ENCODE measurements at places on chromosomes 5 and 9.

GRCh38 chr9:134438195-134438788 lies 112.0 kb downstream of the RXRA start:
- no peak overlapping the region for H3K4me3 ChIP-seq
- H3K4me1 ChIP-seq, result peaks cover 4% of the 10 kb centered on the region
- no peak for DNase-seq
- H3K36me3 ChIP-seq, result peaks cover 2% of the 10 kb centered on the region

- H3K27me3 ChIP-seq, result no peaks in the 10 kb centered on the region
- no peak overlapping the region for H3K27ac ChIP-seq
- no peak overlapping the region for H3K4me3 ChIP-seq
- peaks cover 21% of the 10 kb centered on the region for H3K4me1 ChIP-seq
Observed at GRCh38 chr9:7790022-7790818, 9.4 kb downstream of the DMAC1 start.

- peaks cover 8% of the 10 kb centered on the region for H3K4me1 ChIP-seq
- H3K4me3 ChIP-seq, result no peak overlapping the region
- no peak overlapping the region for H3K27ac ChIP-seq
Observed at GRCh38 chr9:19947996-19948395, 159.2 kb upstream of the SLC24A2 start.

- H3K27ac ChIP-seq, result peak overlapping the region; percentile 83
- no peaks in the 10 kb centered on the region for H3K27me3 ChIP-seq
- H3K4me3 ChIP-seq, result no peak overlapping the region
Observed at GRCh38 chr9:128082151-128082550, 14.1 kb downstream of the SLC25A25 start.

DNA sequence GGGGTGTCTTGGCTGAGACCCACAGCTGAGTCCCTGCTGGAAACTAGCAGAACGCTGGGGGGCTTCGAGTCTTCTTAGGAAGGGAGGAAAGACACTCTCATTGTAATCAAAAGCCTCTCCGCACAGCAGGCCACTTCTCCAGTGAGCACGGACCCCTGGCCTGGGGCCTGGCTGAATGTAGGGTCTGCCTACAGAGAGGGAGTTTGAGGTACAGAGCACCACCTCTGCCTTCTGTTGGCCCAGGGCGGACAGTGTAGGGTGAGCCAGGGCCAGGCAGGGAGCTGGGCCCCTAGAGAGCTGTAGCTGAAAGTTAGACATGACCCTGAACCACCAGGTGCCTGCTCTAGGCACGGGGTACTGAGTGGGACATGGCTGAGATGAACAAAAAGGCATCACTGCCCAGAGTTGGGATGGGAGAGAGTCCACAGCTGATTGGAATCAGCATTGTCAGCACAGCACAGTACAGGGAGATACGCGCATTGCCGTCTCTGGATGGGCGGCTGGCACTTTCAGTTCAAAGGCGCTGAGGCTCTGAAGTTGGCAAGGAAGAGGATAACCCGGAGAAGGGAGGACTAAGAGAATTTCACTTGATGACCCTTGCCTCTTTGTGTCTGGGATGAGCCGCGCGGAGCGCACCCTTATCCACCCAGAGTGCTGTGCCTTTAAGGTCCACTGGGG lies 363 bp upstream of the SLC25A48 start:
- no peak for DNase-seq
- H3K4me1 ChIP-seq, result peaks cover 4% of the 10 kb centered on the region
- H3K27me3 ChIP-seq, result peaks cover 76% of the 10 kb centered on the region
- H3K27ac ChIP-seq, result no peak overlapping the region

DNA sequence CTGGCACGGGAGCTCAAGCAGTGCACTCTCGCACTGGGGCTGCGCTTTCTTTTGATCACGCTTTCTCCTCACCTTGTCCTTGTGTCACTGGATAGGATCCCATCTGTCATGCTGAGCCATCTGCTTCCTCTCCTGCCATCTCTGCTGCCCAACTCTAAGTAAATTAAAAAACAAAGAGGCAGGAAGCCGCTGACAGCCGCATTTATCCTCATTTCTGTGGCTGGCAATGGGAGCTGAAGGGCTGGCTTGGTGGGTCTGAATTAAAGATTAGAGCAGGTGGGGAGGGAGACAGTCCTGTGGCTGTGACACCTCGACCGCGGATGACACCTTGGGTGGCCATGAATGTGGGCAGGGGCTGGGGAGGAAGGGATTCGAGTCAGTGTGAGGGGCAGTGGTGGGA lies 159.2 kb upstream of the ALDH1B1 start:
- no peaks in the 10 kb centered on the region for H3K4me1 ChIP-seq
- H3K27ac ChIP-seq, result no peak overlapping the region
- H3K27me3 ChIP-seq, result peaks cover 9% of the 10 kb centered on the region
- no peaks in the 10 kb centered on the region for H3K36me3 ChIP-seq
- no peak for DNase-seq

- peak overlapping the region; percentile 23 for H3K4me3 ChIP-seq
- no peaks in the 10 kb centered on the region for H3K36me3 ChIP-seq
- no peak for DNase-seq
- peaks cover 32% of the 10 kb centered on the region for H3K4me1 ChIP-seq
- H3K27me3 ChIP-seq, result peaks cover 94% of the 10 kb centered on the region
Observed at GRCh38 chr5:93572101-93572607, 8.9 kb downstream of the NR2F1-AS1 start.

- no peaks in the 10 kb centered on the region for H3K4me1 ChIP-seq
- no peak overlapping the region for H3K27ac ChIP-seq
- H3K4me3 ChIP-seq, result no peak overlapping the region
- peaks cover 20% of the 10 kb centered on the region for H3K27me3 ChIP-seq
Observed at GRCh38 chr9:85927076-85927475, 13.9 kb upstream of the NAA35 start.

- peak overlapping the region; percentile 96 for H3K4me3 ChIP-seq
- peaks cover 78% of the 10 kb centered on the region for H3K36me3 ChIP-seq
- peaks cover 54% of the 10 kb centered on the region for H3K4me1 ChIP-seq
- H3K27ac ChIP-seq, result peak overlapping the region; percentile 77
- DNase-seq, result no peak
- H3K27me3 ChIP-seq, result no peaks in the 10 kb centered on the region
Observed at GRCh38 chr9:36194326-36195000, 3.7 kb downstream of the CLTA start.

DNA sequence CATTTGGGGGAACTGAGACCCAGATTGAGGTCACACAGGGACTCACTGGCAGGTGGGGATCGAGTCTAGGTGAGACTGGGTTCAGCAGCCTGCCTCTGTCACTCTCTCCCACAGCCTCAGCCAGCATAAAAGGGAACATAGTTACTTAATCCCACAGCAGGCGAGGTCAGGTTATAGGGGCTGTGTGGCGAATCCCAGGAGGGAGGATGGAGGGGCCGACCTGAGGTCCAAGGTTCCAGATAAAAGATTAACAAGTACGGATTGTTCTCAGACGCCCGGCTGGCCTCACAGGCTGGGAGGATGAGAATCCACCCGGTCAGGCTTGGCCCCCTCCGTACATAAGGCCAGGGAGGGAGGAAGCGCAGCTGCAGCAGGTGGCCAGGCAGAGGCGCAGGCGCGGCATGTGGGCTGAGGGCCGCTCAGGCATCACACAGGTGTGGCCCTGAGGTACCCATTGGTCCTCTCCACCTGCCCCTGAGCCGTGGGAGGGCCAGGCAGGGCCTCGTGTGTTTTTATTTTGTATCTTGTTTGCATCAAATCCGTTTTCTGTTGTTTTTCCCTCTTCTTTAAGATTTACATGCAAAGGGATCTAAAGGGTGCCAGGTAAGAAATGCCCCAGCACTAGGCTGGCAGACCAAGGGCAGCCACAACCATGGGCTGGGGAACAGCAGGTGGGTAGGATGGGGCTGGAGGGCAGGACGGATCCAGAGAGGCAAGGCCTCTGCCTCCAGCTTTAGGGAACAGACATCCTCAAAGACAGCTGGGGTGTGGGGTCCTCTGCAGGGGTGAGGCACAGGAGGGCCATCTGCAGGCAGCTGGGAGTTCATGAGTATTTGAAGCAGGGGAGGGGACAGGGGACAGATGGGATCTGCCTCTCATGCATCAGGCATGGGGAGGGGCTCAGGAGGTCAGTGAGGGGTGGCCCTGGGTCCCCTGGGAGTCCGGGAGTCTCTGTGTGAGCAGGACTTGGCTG lies 3.6 kb downstream of the SUSD3 start:
- H3K27me3 ChIP-seq, result no peaks in the 10 kb centered on the region
- DNase-seq, result peak; percentile 66
- H3K27ac ChIP-seq, result peak overlapping the region; percentile 96
- H3K4me1 ChIP-seq, result peaks cover 82% of the 10 kb centered on the region
- peak overlapping the region; percentile 89 for H3K4me3 ChIP-seq
- H3K36me3 ChIP-seq, result peaks cover 28% of the 10 kb centered on the region

DNA sequence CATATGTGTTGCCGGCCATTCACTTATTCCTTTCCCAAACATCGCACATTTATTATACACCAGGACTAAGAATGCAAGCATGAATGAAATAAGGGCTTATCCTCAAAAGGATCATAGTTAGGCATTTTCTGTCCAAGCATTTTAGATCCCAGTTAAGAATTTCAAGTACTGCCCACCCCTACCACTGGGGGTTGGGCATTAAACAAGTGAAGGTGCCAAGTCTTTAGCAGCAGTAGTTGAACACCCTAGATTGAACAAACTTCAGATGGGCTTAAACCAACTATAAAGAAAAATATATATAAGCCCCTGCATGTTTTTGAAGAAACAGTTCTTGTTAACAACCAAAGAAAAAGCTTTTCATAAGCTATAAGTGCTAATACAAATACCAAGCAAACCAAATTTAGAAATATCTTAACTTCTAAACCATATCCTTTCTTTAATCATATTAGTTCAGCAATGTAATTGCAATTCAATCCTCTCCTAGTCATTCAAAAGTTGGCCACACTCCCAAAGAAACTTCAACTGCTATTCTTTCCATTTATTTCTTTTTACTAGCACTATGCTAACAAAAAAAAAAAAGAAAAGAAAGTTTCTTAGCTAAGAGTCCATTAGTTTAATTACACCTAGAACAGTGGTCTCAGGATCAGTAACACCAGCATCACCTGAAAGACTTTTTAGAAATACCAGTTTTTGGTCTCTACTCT lies 149.8 kb downstream of the MLLT3 start:
- DNase-seq, result no peak
- no peak overlapping the region for H3K4me3 ChIP-seq
- H3K4me1 ChIP-seq, result peaks cover 58% of the 10 kb centered on the region

GRCh38 chr9:134678206-134678605 lies 36.6 kb downstream of the COL5A1 start:
- H3K27ac ChIP-seq, result no peak overlapping the region
- no peak overlapping the region for H3K4me3 ChIP-seq
- H3K27me3 ChIP-seq, result no peaks in the 10 kb centered on the region
- DNase-seq, result no peak
- no peaks in the 10 kb centered on the region for H3K36me3 ChIP-seq

- no peak for DNase-seq
- H3K4me1 ChIP-seq, result peaks cover 11% of the 10 kb centered on the region
- no peak overlapping the region for H3K27ac ChIP-seq
- peaks cover 51% of the 10 kb centered on the region for H3K36me3 ChIP-seq
- no peak overlapping the region for H3K4me3 ChIP-seq
Observed at GRCh38 chr5:64811050-64811640, 42.4 kb downstream of the CWC27 start.

GRCh38 chr5:174329738-174330137 lies 284.2 kb downstream of the NSG2 start:
- H3K27me3 ChIP-seq, result peaks cover 25% of the 10 kb centered on the region
- no peaks in the 10 kb centered on the region for H3K36me3 ChIP-seq
- no peak for DNase-seq
- H3K4me1 ChIP-seq, result no peaks in the 10 kb centered on the region
- H3K27ac ChIP-seq, result no peak overlapping the region

DNA sequence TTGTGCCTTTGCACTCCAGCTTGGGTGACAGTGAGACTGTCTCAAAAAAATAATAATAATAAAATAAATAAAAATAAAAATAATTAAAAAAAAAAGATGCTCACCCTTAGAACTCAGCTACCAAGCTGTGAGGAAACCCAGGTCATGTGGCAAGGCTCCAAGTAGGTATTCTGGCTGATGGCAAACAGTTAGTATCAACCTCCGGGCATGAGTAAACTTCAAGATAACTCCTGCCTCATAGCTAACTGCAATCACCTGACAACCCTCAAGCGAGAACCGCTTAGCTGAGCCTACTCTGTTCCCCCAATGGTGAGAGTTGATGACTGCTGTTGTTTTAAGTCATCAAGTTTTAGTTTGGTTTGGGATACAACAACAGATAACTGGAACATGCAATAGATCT lies 6.1 kb upstream of the SLC44A1 start:
- peaks cover 5% of the 10 kb centered on the region for H3K4me1 ChIP-seq
- no peak for DNase-seq
- peaks cover 33% of the 10 kb centered on the region for H3K27me3 ChIP-seq
- H3K27ac ChIP-seq, result no peak overlapping the region
- H3K36me3 ChIP-seq, result no peaks in the 10 kb centered on the region

- no peaks in the 10 kb centered on the region for H3K27me3 ChIP-seq
- H3K4me1 ChIP-seq, result no peaks in the 10 kb centered on the region
- no peaks in the 10 kb centered on the region for H3K36me3 ChIP-seq
Observed at GRCh38 chr5:33148076-33148513, 292.7 kb upstream of the TARS1 start.

GRCh38 chr5:121024416-121025311 lies 560.6 kb downstream of the PRR16 start:
- no peak overlapping the region for H3K27ac ChIP-seq
- no peaks in the 10 kb centered on the region for H3K27me3 ChIP-seq
- no peak overlapping the region for H3K4me3 ChIP-seq
- no peaks in the 10 kb centered on the region for H3K36me3 ChIP-seq
- H3K4me1 ChIP-seq, result no peaks in the 10 kb centered on the region
- no peak for DNase-seq

- H3K36me3 ChIP-seq, result no peaks in the 10 kb centered on the region
- no peak overlapping the region for H3K4me3 ChIP-seq
- peaks cover 6% of the 10 kb centered on the region for H3K4me1 ChIP-seq
- H3K27me3 ChIP-seq, result no peaks in the 10 kb centered on the region
Observed at GRCh38 chr9:111828193-111828592, 33.5 kb upstream of the SHOC1 start.

DNA sequence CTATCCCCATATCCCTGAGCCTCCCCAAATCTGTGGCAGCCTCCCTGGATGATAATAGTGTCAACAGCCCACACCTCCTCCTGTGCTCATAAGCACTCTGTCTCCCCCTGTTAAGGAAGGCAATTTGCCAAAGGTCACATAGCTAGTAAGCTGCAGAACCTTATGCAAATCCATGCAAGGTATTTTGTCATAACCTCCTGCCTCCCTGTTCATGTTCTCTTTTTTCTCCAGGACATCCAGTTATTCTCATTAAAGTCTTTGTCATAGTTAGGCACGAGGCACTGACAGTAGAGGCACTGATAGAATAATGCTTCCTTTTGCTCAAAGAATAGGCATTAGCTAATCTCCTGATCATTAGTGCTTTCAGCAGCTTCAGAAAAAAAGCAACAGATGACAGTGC lies 10.2 kb upstream of the AUH start:
- no peak overlapping the region for H3K27ac ChIP-seq
- peaks cover 10% of the 10 kb centered on the region for H3K27me3 ChIP-seq
- H3K4me1 ChIP-seq, result peaks cover 6% of the 10 kb centered on the region

GRCh38 chr9:13990331-13990730 lies 323.6 kb downstream of the NFIB start:
- H3K27ac ChIP-seq, result no peak overlapping the region
- H3K4me1 ChIP-seq, result no peaks in the 10 kb centered on the region
- H3K4me3 ChIP-seq, result no peak overlapping the region
- H3K36me3 ChIP-seq, result no peaks in the 10 kb centered on the region
- H3K27me3 ChIP-seq, result no peaks in the 10 kb centered on the region

- no peak overlapping the region for H3K27ac ChIP-seq
- peaks cover under 1% of the 10 kb centered on the region for H3K27me3 ChIP-seq
- H3K36me3 ChIP-seq, result no peaks in the 10 kb centered on the region
- H3K4me3 ChIP-seq, result no peak overlapping the region
Observed at GRCh38 chr5:178826216-178826615, 33.5 kb upstream of the ZNF354B start.

GRCh38 chr5:147037515-147038205 lies 159.1 kb upstream of the PPP2R2B start:
- no peaks in the 10 kb centered on the region for H3K36me3 ChIP-seq
- H3K27me3 ChIP-seq, result peaks cover 6% of the 10 kb centered on the region
- H3K4me1 ChIP-seq, result no peaks in the 10 kb centered on the region
- DNase-seq, result no peak

All from activated T-cell treated with anti-CD3 and anti-CD28 coated beads, Interleukin-2, amount 50 U/mL, for 24 hours (primary cell).